ENCODE measurements at places on chromosomes 7 and 10.

DNA sequence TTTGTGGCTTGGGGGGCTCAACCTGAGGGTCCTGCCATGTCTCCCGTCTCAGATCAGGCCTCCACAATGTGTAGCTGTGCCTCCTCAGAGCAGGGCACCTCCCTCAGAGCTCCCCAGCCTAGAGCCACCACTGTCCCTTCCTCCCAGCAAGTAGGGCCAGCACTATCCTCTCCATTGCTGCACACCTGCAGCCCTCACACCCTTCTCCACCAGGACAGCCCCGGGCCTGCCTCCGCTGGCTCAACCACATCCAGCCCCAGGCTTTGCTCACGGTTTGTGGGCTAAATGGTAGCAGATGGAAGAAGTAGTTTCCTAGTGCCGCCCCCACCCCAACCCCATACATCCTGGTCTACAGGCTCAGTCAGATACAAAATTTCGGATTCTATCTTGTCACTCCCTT, 10.1 kb downstream of the NFKB2 start:
- no peak for DNase-seq

DNA sequence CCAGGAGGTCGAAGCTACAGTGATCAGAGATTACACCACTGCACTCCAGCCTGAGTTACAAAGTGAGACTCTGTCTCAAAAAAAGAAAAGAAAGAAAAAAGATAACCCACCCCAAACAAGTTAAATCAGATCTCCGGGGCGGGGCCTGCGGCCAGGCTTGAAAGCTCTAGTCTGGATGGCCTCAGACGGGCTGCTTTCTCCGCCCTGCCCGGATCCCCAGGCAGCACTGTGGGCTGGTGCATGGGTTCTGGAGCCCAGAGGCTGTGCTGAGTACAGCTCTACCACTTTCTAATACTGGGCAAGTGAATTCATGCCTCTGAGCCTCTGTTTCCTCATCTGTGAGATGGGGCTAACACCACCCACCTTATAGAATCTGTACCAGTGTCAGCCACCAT, 83.7 kb downstream of the ZMIZ1 start:
- DNase-seq = no peak

- no peak for DNase-seq
Measured at GRCh38 chr10:132345345-132345744, 13.4 kb downstream of the LRRC27 start.

DNA sequence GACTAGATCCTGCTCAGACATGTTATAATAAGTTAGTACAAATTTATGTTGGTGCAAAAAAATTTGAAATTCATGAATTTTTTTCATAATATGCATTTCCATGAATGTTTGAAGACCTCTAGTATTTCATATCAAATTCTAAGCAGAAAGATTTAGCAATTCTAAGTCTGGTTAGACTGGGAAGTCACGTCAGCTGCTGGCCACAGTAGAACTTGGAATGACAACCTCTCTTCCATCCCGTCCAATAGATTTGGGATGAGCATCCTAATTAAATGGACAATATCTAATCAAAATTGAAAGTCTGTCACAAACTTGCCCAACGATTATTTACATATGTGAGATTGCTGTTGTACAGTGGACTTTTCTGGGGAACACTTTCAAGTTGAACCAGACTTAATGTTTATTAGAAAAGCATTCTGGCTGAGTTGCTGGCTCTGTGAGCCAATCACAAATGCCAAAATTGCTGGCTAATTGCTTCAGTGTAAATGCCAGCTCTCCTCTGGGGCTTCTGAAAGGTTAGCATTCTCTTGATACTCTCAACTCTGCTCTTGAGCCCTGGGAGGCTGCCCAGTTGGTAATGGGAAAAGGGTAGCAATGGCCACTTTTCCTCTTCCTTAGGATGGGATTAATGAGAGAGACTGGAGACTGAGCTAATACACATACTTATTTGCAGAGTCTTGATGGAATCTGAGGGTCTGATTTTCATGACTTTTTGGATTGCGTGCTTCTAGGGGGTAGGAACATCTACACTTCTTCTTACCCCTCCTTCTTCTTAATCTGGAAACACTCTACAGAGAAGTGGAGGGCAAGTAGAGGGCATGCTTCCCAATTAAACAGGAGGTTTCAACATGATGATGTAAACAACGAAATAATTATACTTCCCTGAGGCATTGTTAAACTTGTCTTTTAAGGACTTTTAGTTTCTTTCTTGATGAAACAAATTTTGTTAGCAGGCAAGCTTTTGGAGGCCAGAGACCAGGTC, 253.5 kb downstream of the BAMBI start:
- DNase-seq = no peak

- DNase-seq = no peak
Measured at GRCh38 chr10:71795248-71795647, 21.9 kb upstream of the VSIR start.

All from activated CD4-positive, alpha-beta T cell treated with anti-CD3 and anti-CD28 coated beads, Interleukin-2, Interleukin-4, amounts not matched to agents 100 ng/mL and 50 ng/mL, durations not matched to agents 16 hours and 8 hours (primary cell).